Stimulated activated CD4-positive, alpha-beta T cell treated with anti-CD3 and anti-CD28 coated beads, Interleukin-4, amount 100 ng/mL, for 24 hours (primary cell): ENCODE measurements at places on chromosomes 16 and 17.
A peak's percentile ranks its signal among the peaks of the same experiment; 100 is the strongest.

DNA sequence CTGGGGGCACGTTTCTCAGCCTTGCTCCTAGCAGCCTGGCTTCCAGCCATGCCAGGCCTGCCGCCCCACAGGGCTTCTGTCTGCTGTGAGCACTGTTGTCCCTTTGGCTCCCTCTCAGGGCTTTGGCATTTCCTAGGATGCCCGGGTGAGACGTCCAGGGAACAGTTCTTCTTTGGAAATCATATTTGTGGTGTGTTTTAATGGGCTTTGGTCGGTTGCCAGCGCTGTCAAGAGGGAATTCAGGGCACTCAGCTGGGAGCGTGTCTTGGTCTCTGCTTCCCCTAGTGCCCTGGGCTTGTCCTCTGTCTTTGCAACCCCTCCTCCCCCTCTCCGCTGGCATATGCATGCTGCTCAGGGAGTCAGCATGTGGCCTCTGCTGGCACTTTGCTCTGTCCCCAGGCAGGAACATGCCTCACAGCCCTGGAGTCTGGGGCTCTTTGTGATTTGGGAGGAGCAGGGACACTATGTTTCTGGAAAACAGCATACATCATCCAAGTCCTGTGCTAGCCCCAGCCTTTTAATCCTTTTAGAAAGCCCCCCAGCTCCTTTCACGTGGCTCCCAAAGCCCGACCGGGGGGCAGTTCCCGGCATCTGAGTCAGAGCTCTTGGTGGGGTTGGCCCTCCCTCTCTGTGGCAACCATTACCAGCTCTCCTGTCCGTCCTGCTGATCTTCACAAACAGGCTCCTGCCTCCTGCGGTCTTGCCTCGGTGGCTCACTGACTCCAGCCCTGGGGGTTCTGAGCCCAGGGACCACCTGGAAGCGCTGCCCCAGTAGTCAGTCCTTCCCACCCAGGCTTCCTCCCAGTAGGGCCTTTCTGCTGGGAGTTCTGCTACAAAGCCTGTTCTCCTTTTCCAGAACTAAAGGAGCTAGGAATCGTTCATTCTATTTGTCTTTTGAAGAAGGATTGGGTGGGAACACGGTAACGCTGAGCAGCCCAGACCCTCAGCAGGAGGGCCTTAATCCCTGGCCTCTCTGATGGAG lies 26.7 kb downstream of the SAP30BP start:
- no peak for DNase-seq

DNA sequence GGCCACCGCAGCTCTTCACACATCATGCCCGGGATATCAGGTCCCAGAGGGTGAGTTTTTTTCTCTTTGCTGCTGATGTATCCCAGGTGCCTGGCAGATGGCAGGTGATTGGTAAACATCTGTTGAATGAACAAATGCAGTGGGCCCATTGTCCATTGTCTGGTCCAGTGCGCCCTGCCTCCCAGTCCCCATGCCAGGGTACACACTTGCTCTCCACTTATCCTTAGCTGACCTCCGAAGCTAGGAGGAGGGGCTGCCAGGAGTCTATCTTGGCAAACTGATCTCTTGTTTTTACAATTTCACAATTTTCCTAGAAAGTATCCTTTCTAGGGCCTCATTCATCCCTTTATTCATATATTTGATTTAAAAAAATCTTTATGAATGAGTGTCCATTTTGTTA lies 196.0 kb downstream of the RAB11FIP4 start:
- DNase-seq, result no peak

DNA sequence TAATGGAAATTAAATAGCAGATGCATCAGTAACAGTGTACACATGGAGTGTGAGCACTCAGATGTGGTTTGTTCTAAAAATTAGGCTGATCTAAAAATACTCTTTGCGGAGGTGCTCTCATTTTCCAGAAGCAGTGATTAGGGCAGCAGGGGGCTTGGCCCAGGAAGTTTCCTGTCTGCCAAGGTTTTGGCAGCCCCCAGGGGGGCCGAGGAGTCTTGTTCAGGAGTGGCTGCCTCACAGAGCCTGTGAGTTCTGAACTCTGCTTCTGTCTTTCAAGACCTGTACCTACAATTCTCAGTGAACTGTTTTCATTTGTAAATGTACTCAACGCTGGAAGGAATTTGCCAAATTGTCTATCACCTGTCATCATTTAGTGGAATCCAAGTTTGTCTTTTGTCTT lies 388.4 kb upstream of the CDH11 start:
- DNase-seq, result no peak

DNA sequence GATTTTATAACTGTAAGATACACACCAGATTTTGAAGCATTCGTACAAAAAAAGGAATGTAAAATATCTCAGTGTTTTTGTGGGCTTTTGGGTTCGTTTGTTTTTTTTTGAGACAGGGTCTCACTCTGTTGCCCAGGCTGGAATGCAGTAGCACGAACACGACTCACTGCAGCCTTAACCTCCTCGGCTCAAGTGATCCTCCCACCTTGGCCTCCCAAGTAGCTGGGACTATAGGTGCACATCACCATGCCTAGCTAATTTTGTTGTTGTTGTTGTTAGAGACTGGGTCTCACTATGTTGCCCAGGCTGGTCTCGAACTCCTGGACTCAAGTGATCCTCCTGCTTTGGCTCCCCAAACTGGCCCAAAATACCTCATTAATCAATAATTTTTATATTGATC lies 15.9 kb downstream of the STAT5B start:
- no peak for DNase-seq

- peak; percentile 3 for DNase-seq
Observed at GRCh38 chr17:83180264-83180995, 101.0 kb downstream of the METRNL start.

DNA sequence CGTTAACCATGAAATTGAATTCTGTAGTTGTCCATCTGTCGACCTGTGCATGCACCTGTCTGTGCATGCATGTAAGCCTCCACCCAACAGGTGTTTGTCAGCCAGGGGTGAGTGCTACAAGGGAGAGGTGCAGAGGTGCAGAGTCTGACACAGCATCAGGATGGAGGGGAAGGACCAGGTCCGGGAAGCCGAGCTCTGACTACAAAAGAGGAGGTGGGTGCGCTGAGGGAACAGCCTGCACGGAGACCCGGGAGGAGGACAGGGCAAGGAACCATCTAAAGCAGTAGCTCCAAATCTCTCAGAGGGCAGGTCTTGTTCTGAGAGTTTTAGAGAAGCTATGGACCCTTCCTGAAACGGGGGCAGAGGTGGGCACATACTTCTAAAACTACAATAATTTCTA lies 54.1 kb downstream of the B9D1 start:
- no peak for DNase-seq

DNA sequence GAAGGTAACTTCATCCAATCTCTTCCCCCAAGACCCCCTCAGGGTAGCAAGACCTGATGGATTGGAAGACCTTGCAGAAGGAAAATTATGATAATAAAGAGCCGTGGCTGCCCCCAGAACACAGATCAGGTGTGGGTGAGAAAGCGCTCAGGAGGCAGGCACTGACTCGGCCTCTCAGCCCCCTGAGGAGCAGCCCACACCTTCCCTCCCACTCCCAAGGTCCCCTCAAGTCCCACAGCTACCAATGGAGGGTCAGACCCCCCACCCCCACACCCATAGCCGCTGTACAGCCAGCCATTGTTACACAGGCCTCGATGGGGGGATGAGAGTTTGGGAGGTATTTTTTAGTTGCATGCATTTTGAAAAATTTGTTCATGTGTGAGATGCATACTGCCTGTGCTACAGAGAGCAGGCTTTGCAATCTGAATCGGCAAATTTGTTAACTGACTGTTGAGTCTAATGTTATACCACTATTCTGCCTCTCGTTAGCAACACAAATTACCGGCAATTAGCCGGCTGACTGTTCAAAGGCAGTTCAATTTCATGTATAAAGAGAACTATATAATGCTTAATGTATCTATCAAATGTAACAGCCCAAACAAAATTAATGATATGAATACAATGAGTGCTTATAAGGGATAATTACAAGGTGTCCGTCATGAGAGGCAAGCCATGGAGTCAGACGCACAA lies 211.7 kb downstream of the C16orf78 start:
- DNase-seq, result no peak

DNA sequence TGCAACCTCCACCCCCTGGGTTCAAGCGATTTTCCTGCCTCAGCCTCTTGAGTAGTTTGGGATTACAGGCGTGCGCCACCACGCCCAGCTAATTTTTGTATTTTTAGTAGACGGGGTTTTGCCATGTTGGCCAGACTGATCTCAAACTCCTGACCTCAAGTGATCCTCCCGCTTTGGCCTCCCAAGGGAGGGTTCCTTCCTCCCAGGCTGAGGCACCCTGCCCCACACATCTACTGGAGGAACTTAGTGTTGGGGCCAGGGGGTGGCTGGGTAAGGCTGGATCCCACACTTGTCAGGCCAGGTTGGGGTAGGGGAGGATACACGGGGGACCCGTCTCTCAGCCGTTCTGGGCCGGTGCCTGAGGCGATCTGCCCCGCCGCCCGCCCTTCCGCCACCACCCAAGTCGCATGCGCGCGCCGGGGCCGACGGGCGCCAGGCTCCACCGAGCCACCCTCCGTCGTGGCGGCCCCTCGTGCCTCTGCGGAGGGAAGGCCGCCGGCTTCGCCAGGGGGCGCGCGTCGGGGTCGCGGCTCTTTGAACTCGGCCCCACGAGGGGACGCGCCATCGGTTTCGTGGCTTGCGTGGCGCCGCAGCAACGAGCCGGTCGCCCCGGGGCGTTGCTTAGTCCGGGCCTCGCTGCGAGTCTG lies 15.9 kb downstream of the GRB7 start:
- no peak for DNase-seq

- DNase-seq, result no peak
Observed at GRCh38 chr16:4218202-4218601, 23.7 kb downstream of the SRL start.

- no peak for DNase-seq
Observed at GRCh38 chr16:89827383-89828198, 684 bp upstream of the SPIRE2 start.

DNA sequence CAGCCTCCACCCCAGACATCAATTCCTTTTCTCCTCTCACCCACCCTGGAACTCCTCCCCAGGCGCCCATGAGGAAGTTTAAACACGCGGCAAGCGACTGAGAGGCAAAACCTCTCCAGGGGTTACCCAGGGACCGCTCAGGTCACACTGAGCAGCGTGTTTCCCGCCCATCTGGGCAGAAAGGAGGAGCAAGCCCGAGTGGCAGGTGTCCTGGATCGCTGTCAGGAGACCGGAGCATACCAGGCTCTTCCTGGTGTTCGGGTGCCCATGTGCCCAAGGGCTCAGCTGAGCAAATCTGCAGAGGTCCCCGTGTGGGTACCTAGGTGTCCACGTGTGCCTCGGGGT lies 491 bp downstream of the SLC25A19 start:
- peak; percentile 56 for DNase-seq

DNA sequence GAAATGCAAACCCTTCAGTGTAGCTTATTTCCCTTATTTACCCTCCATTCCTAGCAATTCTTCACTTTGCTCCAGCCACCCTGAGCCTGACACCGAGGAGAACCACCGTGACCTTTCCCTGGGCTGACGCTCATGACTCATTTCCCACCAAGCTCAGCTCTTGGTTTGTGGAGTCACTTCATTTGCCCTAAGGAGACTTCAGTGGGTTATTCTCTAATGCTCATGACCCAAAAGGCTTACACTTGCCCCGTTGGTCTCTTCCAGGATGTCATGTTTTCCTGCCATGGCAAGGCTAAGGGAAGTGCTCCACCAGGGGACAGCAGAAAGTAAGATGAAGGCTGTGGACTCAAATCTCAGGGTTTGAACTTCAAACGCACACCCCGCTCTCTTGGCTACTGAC lies 161.0 kb downstream of the CBLN1 start:
- DNase-seq, result no peak

- DNase-seq, result no peak
Observed at GRCh38 chr17:19274893-19275292, 37.7 kb downstream of the EPN2 start.
